ENCODE measurements at places on chromosomes 3 and 15. TPM values are rescaled to one million over a fixed set of nuclear protein-coding genes. Genes with fewer than 3 reads are reported as not detected.

GHRL gene
- total RNA-seq: 0.35 TPM

DNA sequence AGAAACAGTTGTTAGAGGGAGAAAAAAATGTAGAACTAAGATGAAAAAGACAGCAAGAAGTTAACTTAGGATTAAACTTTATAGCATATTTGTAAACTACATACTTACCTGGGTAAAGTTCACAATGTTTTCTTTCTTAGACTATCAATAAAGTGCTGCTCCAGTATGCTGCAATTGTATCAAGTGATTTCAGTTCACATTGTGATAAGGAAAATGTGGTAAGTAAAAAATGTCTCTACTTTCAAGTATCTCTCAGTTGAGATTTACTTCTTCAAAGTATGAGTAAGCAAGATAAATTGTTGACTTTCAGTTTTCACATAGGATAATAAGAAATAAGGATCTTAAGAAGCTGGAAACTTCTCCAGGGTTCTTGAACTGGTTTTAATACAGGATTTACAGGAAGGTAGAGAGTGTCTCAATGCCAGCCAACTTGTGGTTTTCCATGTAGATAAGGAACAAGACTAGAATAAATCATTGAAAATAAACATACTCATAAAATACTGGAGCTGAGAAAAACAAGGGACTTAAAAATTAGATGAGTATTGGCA, 528.8 kb downstream of the UNC13C start:
- no peak for DNase-seq
- H3K27ac ChIP-seq: no peak overlapping the region
- H3K4me3 ChIP-seq: no peak overlapping the region
- H3K36me3 ChIP-seq: no peaks in the 10 kb centered on the region
- H3K4me1 ChIP-seq: no peaks in the 10 kb centered on the region

DNA sequence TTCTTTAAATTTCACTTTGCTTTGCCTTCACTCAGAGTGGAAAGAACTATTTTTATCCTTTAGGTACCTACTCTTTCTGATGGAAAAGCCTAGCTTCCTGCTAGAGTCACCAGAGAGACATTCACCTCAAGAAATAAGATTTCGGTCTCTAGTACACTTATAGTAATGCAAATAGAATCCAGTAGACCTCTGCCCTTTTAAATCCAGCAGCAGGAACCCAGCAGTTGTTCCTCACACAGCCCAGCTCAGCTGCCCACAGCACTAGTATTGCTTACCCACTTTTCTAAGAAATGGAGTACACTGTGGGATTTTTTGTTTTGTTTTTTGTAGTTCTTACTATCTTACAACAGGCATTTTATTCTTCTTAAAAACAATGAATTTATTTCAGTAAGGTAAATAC, 497.0 kb upstream of the CCDC54 start:
- H3K27ac ChIP-seq: no peak overlapping the region
- no peaks in the 10 kb centered on the region for H3K36me3 ChIP-seq
- no peaks in the 10 kb centered on the region for H3K4me1 ChIP-seq
- peak overlapping the region; percentile 25 for H3K4me3 ChIP-seq
- DNase-seq: no peak

DNA sequence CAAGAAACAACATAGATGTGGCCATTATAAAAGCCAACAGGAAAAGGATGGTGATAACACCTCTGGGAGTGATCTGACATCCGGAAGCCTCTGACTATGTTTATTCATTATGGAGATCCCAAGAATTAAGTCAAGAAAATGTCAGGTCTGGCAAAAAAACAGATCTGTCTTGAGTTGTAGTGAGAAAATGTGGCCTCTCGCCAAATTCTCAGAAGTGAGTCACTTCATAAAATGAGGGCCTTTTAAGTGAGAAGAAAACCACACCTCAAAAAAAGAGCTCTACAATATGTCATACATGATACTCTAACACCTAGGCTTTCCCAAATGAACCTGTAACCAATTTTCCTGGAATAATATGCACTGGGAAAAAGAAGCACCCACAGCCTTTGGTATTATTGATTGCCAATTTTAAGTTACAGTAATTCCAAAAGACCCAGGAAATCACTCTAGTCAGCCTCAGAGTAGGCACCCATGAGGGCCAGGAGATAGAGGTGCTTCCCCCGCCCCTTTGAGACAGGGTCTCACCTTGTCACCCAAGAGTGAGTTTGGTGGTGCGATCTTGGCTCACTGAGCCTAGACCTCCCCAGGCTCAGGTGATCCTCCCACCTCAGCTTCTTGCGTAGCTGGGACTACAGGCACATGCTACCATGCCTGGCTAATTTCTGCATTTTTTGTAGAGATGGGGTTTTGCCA, 38.0 kb downstream of the CCR3 start:
- no peak overlapping the region for H3K4me3 ChIP-seq
- no peaks in the 10 kb centered on the region for H3K27me3 ChIP-seq
- no peak for DNase-seq
- H3K4me1 ChIP-seq: no peaks in the 10 kb centered on the region
- H3K27ac ChIP-seq: no peak overlapping the region

UROC1 gene
- total RNA-seq: not detected

GRCh38 chr15:56812961-56813360, 79.7 kb upstream of the ZNF280D start:
- H3K4me1 ChIP-seq: no peaks in the 10 kb centered on the region
- no peak overlapping the region for H3K4me3 ChIP-seq
- no peaks in the 10 kb centered on the region for H3K36me3 ChIP-seq
- no peak for DNase-seq
- H3K27me3 ChIP-seq: no peaks in the 10 kb centered on the region

CCDC191 gene
- total RNA-seq: 0.65 TPM

DNA sequence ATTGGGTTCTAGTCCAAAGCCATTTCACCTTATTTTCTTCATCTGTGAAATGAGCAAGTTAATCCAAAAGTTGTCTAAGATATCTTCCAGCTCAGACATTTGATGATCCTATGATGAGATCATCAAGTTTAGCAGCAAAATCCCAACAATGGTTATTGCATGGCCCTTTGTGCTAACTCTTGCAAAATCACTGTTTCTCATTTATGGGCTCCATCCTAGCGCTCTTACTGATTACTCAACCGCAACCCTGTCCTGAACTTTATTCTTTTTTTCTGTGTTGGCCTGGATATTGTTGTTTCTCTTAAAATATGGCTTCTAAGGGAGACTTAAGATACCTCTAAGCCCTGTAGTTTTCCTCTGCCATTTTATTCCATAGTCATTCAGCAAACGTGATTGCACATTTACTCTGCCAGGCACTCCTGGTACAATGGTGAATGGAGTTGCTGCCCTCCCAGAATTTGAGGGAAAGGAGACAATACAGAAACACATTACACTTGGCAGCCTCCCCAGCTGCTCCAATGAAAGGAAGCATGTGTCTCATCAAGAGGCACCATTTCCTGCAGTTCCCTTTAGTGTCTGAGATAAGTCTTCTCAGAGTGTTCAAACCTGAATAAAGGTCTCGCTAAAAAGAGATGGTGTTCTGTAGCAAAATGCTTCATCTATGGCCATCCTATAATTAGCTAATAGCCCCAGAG, 4.4 kb downstream of the GXYLT2 start:
- no peak for DNase-seq
- H3K36me3 ChIP-seq: no peaks in the 10 kb centered on the region
- H3K27me3 ChIP-seq: peaks cover 34% of the 10 kb centered on the region
- H3K4me3 ChIP-seq: no peak overlapping the region
- H3K27ac ChIP-seq: no peak overlapping the region

- no peak for DNase-seq
- peaks cover 5% of the 10 kb centered on the region for H3K36me3 ChIP-seq
- peaks cover 6% of the 10 kb centered on the region for H3K4me1 ChIP-seq
- H3K27me3 ChIP-seq: no peaks in the 10 kb centered on the region
- no peak overlapping the region for H3K4me3 ChIP-seq
Measured at GRCh38 chr3:113249111-113249510, 37.8 kb downstream of the BOC start.

IL16 gene
- 0.09 TPM for total RNA-seq

DNA sequence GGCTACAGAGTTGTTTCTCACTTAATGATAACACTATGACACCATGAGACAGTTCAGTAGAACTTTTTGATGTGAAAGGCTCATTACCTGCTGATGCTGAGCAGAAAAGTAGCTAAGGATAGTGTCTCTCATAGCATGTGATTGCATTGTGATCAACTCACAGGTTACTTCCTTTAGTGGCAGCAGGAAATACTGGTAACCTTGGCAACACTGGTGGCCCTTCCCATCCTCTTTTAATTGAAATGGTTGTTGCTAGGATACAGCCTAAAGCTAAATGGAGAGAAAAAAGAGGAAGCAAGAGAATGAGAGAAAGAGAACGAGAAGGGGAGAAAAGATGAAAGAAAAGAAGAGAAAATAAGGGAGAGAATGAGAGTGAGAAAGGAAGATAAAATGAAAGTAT, 204.7 kb upstream of the GAP43 start:
- H3K4me1 ChIP-seq: no peaks in the 10 kb centered on the region
- no peaks in the 10 kb centered on the region for H3K27me3 ChIP-seq
- DNase-seq: no peak

- H3K4me3 ChIP-seq: no peak overlapping the region
- no peaks in the 10 kb centered on the region for H3K4me1 ChIP-seq
- H3K36me3 ChIP-seq: peaks cover 3% of the 10 kb centered on the region
- no peaks in the 10 kb centered on the region for H3K27me3 ChIP-seq
- H3K27ac ChIP-seq: no peak overlapping the region
Measured at GRCh38 chr3:43699864-43700263, 9.1 kb downstream of the ABHD5 start.

PRR20G gene
- not detected for total RNA-seq

- H3K4me3 ChIP-seq: no peak overlapping the region
- no peak for DNase-seq
- H3K27me3 ChIP-seq: no peaks in the 10 kb centered on the region
- no peaks in the 10 kb centered on the region for H3K4me1 ChIP-seq
- H3K27ac ChIP-seq: no peak overlapping the region
- no peaks in the 10 kb centered on the region for H3K36me3 ChIP-seq
Measured at GRCh38 chr15:51191072-51191670, 96.5 kb upstream of the TNFAIP8L3 start.

DNA sequence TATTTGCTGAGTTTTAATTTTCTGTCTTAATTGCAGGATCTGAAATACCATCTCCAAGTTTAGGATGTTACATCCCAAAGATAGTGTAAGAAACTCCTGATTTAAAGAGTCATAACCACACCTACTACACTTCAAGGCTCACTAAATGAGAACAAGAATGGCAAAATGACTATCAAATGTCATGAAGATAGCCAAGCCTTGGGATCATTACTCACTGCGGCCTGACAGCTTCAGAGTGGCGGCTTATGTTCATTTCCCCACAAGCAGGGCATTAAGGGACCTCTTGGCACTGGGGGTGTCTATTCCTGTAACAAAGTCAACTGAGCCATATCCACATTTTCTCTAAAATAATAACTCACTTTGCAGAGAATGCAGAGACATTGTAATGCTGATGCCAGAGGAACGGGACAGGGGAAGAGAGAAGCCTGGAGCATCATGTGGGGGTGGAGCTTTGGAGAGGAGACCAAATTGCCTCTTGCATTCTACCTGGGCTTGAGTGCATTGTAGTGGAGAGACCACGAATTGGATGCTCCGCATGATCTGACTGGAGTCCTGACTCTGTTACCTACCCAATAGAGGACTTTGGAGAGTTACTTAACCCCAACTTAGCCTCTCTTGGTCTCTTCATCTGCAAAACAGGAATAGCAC, 219.2 kb downstream of the OPA1 start:
- H3K27me3 ChIP-seq: no peaks in the 10 kb centered on the region
- peaks cover 48% of the 10 kb centered on the region for H3K4me1 ChIP-seq
- peak overlapping the region; percentile 79 for H3K27ac ChIP-seq
- peak overlapping the region; percentile 5 for H3K4me3 ChIP-seq

DNA sequence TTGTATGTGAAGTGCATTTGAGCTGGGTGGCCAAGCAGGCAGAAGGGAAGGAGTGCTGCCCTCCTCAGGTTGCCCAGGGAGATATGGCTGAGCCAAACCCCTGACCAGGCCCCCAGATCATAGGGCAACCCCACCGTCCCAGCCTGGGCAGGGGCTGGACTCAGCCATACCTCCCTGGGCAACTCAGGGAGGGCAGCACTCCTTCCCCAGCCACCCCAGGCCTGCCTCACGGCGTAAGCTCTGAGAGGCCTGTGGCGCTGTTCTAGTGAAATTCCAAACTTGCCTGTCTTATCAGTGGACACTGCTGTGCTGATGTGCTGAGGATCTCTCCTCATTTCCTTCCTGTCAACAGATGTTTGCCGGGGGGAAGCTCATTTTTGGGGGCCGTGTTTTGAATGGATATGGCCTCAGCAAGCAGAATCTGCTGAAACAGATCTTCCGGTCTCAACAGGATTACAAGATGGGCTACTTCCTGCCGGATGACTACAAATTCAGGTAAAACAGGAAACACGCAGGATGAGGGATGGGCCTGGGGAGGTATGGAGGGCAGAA, 57.6 kb upstream of the FGD5 start:
- peak; percentile 52 for DNase-seq
- no peaks in the 10 kb centered on the region for H3K27me3 ChIP-seq
- no peaks in the 10 kb centered on the region for H3K36me3 ChIP-seq
- no peak overlapping the region for H3K27ac ChIP-seq
- no peak overlapping the region for H3K4me3 ChIP-seq

- H3K27ac ChIP-seq: no peak overlapping the region
- H3K4me3 ChIP-seq: no peak overlapping the region
- H3K4me1 ChIP-seq: no peaks in the 10 kb centered on the region
- H3K36me3 ChIP-seq: no peaks in the 10 kb centered on the region
- H3K27me3 ChIP-seq: peaks cover 22% of the 10 kb centered on the region
Measured at GRCh38 chr3:111923095-111923771, 55.6 kb upstream of the ABHD10 start.

DNA sequence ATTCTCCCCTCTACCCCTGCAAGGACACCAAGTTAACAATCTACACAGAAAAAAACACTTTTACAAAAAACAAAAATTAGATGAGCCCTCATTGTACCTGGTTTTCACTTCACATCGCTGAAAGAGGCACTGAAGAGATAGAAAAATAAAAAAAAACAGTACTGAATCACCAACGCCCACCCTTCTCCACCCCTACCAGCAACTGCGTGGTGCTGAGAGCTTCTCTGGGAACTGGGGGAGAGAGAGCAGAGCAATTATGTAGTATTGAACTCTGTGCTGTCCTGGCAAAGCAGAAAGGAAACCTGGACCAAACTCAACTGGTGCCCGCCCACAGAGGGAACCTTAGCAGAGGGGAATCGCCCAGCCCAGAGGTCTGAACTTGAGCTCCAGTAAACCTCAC, 44.6 kb downstream of the WDR49 start:
- no peaks in the 10 kb centered on the region for H3K27me3 ChIP-seq
- no peak for DNase-seq
- H3K27ac ChIP-seq: no peak overlapping the region
- H3K4me1 ChIP-seq: peaks cover 2% of the 10 kb centered on the region

- H3K36me3 ChIP-seq: no peaks in the 10 kb centered on the region
- no peaks in the 10 kb centered on the region for H3K27me3 ChIP-seq
- H3K4me3 ChIP-seq: no peak overlapping the region
- DNase-seq: no peak
- H3K27ac ChIP-seq: no peak overlapping the region
Measured at GRCh38 chr3:166829896-166830295, 550.2 kb downstream of the ZBBX start.

DNA sequence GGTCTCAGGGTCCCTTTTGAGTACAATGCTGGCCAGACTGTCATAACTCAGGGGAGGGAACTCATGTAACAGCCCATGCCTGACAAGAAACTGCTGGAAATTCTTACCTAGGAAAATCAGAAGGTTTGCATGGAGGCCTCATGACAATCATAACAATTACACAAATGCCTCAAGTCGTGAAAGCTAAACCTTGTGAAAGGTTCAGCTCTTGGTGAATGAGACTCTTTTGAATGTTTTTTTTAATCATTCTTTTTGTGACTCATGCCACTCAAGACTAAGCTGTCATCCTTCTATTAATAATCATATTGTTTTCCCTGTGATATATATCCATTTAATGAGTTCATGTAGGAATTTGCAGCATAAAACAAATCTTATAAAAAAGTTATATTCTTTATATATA, 61.4 kb upstream of the LEKR1 start:
- no peaks in the 10 kb centered on the region for H3K36me3 ChIP-seq
- no peak overlapping the region for H3K27ac ChIP-seq
- no peak for DNase-seq
- no peaks in the 10 kb centered on the region for H3K4me1 ChIP-seq
